Cardiac muscle cell (in vitro differentiated cells and primary cell): ENCODE measurements at places on chromosomes 13 and 19. TPM values are rescaled to one million over a fixed set of nuclear protein-coding genes. Genes with fewer than 3 reads are reported as not detected.

Gene TBXA2R
- total RNA-seq: 0.15 and 0.18 TPM in 2 replicates

DNA sequence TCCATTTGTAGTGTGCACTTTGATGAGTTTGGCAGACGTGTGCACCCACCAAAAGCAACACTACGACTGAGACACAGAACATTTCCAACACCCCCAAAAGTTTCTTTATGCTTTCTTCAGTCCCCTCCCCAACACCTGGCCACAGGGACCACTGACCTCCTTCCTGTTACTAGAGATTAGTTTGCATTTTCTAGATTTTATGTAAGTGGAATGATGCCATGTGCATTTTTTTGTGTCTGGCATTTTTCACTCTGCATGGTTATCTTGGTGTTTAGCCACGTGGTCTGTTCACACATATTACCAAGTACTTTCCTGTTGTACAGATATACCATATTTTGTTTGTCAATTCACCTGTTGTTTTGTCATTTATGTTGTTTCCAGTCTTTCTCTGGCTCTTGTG is 44.6 kb upstream of the URI1 start:
- no peak for DNase-seq

DNA sequence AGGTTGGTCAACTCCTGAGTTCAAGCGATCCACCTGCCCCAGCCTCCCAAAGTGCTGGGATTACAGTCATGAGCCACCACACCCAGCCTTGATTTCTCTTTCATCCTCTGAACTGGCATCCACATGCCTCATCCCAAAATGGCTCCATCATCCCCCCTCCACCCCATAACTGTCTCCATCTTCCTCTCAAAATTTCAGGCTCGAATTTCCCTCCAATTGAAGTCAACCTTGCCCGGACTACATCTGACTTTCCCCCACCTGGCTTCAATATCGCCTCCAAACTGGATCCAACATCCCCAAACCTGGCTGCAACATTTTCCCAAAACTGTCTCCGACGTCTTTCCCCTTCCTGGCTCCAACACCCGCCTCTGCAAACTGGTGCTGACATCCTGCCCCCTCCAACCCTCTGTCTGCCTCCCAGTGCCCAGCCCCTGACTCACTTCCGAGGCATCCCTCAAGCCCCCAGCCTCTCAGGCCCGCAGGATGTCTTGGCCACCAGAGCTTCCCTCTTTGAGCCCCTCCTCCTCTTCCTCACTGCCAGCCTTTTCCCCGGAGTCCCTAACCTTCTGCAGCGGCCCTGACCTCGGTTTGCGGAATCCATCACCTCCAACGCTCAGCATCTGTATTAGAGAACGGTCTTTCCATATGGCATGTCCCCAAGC is 943 bp downstream of the EXOC3L2 start:
- DNase-seq: no peak

DNA sequence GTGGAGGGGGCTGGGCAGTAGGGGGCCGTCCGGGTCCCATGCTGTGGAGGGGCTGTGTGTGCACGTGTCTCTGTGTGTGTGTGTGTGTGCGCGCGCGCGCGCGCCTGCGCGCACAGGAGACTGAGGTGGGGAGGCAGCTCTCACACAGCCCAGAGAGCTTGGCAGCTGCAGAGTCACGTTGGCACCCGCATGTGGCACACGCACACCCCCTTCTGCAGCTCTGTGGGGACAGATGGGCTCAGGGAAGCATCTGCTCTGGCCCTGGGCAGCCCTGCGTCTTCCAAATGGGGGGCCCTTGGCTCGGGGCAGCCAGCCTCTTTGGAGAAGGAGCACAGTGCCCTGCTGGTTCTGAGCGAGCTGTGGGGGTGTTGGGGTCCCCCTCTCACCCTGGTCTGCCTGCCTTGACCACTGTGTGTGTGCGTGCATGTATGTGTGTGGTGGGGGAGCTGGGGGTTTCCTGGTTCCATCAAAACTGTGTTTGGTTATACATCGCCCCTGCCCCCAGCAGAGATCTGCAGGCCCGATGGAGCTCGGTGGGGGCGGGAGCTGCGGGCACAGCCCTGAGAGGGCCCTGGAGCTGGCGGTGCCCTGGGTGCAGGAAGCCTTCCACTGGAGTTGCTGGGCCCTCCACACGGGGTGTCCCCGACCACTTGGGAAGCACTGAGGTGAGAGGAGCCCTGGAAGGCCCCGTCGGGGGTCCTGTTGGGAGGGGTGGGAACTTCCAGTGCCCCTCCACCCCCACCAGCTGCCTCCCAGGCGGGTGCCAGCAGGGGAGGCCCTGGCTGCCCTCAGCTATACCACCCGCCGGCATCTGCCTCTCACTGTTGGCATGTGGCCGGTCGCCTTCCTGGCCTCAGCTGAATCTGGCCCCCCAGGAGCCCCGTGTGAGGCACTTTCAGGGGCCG is 67.1 kb downstream of the KDM4B start:
- DNase-seq: no peak

DNA sequence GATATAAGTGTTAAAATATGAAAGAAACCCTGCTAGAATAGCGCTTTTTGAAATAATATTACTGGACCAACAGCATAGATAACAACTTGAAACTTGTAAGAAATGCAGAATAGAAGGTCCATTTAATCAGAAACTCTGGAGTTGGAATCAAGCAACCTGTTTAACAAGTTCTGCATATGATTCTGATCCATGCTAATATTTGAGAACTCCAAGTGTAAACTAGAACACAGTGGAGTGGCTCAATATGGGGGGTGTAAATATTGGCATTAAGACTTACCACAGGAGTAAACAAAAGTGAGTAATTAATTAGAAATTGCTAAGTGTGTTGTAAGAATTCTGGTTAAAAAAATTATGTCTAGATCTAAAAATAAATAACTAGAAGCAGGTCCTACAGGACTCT is 151.2 kb downstream of the SLITRK1 start:
- no peak for DNase-seq
